ENCODE measurements at places on chromosomes 16 and 17.

DNA sequence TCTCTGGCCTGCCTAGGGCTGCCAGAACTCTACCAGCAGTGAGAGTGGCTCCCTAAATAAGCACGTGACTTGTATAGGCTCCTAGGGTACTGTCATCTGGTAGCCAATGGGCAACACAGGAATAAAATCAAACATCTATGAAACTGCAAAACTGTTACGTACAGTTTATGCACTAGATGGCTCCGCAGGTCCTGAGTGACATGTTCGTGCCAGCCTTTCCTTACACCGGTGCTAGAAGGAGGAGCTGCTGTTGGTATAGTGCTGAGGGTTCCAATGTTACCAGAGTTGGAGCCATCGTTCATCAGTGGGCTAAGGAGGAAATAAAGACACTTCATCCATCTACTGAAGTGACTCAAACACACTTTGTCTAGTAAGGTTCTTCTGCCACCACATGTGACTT is 63.2 kb upstream of the TRAP1 start:
- DNase-seq: no peak

- DNase-seq: no peak
These were observed 5.6 kb downstream of the GLIS2 start for GRCh38 chr16:4321286-4322120.

DNA sequence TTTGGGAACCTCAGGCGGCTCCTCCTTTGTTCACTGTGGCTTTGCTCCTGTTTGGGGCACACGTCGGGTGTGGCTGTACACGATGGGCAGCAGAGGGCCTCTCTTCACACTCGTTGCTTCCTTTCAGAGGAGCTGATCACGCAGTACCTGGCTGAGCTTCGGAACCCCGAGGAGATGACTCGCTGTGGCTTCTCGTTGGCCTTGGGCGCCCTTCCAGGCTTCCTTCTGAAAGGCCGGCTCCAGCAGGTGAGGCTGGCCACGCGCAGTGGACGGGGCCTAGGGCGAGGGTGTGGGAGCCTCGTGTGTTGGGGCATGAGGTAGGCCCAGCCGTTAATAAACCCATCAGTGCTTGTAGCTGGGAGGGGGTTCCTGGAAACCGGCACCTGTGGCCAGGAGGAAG is 85.0 kb upstream of the ZNF750 start:
- no peak for DNase-seq

DNA sequence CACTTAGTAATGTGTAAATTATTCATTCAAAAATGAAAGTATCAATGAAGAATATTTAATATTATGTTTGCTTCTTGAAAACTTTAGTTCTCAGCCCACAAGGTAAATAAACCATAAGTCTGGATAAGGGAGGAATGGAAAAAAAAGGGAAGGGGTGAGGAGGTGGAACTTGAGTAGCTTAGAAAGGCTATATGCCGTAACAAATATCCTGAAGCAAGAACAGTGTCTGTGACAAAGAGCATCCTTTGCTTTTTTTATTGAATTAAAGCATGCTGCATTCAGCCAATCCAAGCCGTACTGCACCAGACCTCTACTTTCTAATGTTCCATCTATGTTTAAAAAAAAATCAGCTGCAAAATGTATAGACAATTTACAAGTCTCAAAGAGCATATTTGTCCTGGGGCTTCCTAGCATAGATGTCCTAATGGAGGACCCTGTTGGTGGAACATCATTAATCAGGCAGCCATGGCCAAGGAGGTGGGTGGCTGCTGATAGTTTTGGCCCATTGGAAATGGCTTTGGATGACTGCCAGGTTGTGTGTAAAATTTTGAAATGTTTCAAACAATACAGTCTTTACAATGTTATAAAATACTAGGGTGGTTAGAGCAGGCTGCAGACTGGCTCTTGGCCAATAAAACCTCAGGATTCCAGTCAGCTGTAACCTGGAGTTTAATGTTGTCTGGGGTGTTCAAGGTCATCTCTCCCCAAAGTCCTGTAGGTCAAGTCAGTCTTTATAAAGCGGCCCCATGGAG is 895.8 kb upstream of the SOX9 start:
- DNase-seq: peak; percentile 9

DNA sequence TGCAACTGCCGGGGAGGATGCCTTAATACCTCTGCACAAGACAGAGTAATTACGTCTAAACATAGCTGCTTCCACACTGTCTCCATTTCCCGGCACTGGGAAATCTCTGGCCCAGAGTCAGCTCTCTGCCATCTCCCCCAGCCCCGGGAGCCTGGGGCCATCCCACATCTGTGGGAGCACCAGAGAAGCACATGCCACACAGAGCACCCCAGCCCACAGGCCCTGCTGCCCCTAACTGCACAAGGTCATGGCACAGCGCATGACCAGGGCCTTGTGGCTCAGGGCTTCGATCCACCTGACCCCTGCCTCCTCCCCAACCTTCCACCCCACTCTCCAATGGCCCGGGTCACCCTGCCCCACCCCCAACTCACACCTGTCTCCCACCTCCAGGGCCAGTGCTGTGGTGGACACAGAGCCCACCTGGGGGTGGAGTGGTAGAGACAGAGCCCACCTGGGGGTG is 36.6 kb upstream of the RBFOX3 start:
- DNase-seq: no peak

DNA sequence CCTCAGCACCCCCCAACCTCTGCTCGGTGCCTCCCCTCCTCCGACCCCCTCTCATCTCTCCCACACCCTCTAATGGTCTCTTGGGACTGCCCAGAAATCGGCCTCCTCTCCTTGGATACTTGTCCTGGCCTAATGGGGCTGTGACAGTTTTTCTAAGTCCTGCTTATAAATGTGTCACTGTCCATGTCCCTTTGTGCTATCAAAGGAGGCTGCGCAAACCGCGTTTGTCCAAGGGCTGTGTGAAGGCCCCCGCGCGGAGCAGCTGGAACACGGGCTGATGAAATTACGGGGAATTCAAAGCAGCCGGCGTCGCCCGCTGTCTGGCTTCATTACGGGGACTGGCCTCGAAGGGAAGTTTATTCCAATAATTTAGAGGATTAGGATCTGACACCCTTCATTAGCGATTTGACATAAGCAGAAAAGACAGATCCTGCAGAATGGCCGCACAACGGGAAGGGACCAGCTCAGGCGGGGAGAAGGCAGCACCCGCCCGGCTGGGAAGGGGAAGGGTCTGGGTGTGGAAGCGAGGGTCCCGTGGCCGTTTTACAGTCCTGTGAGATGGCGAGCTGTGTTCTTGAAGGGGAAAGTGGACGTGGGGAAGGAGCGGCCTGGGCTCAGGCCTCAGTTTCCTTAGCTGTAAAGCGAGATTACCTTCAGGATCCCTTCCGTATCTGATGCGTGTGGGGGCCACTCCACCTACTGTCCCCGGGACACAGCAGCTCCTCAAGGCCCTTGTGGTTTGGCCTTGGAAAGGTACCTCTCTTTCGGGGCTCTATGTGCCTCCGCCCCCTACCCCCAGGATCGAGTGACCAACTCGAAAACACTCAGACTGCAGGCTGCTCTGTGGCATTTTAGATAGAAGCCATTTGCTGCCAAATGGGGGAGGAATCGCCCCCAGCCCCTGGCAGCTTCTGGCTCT is 1.6 kb upstream of the WFIKKN2 start:
- DNase-seq: no peak

DNA sequence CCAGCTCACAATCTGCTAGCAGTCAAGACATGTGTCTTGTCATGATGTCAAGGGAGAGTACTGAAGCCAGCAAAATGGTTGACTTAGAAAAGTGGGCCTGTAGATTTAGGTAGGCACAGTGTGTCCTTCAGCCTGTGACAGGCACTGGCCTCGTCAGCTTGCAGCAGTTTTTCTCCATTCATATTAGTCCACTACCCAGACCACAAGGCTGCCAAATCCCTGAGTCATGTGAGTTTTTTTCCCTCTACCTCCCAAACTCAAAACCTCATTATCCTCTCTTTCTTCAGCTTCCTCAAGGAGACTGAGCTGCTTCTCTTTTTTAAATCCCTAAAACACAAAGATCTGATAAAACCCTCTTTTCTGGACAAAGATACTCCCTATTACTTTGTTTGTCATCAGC is 102.6 kb upstream of the HS3ST3A1 start:
- no peak for DNase-seq

- DNase-seq: no peak
These were observed 24.2 kb downstream of the UNKL start for GRCh38 chr16:1390239-1390779.

DNA sequence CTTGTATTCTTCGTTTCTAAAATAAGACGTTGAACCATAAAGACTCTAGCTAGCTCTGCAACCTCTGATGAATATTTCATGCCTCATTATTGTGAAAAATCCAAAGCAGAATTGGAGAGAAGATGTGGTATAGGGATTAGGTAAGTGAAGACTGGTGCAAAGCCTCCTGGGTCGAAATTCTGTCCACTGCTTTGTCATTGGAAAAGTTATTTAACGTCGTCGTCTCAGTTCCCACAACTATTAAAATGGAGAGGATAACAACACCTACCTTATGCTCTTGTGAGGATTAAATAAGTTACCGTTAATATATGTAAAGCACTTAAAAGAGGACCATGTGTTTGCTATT is 1.4 kb upstream of the PRPSAP2 start:
- no peak for DNase-seq

- peak; percentile 86 for DNase-seq
These were observed 982 bp upstream of the NEURL4 start for GRCh38 chr17:7329997-7330637.

DNA sequence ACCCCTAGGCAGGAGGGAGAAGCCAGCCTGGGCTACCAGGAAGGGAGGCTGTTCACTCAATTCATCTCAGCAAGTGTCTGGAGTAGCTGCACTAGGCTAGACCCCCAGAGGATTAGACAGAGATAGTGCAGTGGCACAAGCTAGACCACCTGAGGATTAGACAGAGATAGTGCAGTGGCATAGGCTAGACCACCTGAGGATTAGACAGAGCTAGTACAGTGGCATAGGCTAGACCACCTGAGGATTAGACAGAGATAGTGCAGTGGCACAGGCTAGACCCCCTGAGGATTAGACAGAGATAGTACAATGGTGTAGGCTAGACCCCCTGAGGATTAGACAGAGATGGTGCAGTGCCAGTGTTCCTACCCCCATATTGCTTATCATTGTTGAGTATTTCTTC is 74.1 kb upstream of the SDK2 start:
- no peak for DNase-seq

DNA sequence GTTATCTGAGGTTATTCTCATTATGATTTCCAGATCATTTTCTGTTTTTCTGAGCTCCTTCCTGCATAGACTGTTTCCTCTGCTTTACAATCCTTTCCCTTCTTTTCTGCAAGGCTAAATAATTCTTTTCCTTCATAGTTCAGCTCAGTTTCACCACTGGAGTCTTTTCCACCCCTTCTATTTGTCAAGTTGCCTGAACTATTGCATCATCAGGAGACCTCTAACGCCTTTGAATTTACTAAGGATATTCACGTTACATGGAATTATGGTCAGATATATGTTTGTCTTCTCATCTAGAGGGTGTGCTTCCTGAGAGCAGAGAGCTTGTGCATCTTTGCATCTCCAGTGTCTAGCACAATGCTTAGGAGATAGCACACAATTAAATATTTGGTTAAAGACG is 140.4 kb upstream of the CA10 start:
- no peak for DNase-seq

DNA sequence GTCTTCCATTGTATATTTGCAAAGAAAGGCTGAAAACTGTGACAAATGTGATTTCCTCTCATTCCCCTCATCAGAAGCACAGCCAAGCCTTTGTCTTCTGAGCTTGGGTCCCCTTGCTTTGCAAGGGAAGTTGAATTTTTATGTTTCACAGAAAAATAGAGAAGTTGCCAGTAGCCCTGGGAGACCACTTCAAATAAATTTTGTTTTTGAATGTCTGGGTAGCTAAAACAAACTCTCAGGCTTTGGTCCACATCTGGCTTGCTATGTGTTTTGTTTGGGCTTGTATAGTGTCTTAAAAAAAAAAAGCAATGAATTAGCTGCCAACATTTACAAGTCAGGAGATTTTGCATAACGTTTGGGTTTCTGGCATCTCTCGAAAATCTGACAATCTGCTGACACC is 24.1 kb downstream of the PIK3R6 start:
- DNase-seq: no peak

GRCh38 chr17:76077584-76078110 is 1.3 kb upstream of the ZACN start:
- DNase-seq: no peak

DNA sequence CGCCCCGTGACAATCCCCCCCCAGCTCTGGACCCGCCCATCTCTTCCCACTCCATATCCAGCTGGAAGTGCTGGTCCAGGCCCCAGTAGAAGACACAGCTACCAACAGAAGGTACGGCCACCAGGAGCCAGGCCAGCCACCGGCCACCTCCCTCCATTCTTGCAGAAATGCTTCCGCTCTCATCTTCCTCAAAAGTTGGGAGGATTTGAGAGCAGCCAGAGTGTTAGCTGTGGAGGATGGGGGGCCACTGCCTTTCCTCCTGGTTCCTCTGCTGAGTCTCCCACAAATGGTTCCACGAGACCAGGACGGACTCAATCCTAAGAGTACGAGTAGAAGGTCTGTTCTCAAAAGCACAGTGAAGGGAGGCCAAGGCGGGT is 78.3 kb downstream of the GAS7 start:
- DNase-seq: no peak

- peak; percentile 11 for DNase-seq
These were observed 137.6 kb downstream of the RBFOX3 start for GRCh38 chr17:79473111-79473875.
